ENCODE measurements at places on chromosomes 2 and 18.

GRCh38 chr2:19767899-19768298 lies 133.9 kb downstream of the TTC32 start:
- DNase-seq = no peak

GRCh38 chr2:124025171-124025580 lies at the start of gene CNTNAP5:
TSS of gene CNTNAP5 (plus strand) at chr2:124025287. CDS start at chr2:124025651, 364 bp downstream.
- peak; percentile 92 for DNase-seq

- peak; percentile 81 for DNase-seq
Observed at GRCh38 chr18:9971313-9971920, 57.6 kb downstream of the VAPA start.

- DNase-seq = no peak
Observed at GRCh38 chr2:13515254-13515653, 798.5 kb downstream of the TRIB2 start.

- no peak for DNase-seq
Observed at GRCh38 chr2:216052420-216052819, 29.2 kb downstream of the PECR start.

GRCh38 chr18:36558234-36558633 lies 260.7 kb downstream of the FHOD3 start:
- DNase-seq = no peak

GRCh38 chr2:24122366-24123194 lies 554 bp downstream of the PFN4 start:
- DNase-seq = no peak

DNA sequence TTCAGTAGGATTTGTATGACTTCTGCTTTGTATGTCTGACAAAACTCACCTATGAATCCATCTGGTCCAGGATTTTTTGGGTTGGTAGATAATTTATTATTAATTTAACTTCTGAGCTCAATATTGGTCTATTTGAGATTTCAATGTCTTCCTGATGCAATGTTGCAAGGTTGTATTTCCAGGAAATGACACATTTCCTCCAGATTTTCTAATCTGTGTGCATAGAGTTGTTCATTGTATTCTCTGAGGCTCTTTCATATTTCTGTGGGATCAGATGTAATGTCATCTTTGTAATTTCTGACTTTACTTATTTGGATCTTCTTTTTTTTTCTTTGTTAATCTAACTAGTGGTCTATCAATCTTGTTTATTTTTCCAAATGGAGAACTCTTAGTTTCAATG lies 584.7 kb upstream of the SETBP1 start:
- DNase-seq = no peak

DNA sequence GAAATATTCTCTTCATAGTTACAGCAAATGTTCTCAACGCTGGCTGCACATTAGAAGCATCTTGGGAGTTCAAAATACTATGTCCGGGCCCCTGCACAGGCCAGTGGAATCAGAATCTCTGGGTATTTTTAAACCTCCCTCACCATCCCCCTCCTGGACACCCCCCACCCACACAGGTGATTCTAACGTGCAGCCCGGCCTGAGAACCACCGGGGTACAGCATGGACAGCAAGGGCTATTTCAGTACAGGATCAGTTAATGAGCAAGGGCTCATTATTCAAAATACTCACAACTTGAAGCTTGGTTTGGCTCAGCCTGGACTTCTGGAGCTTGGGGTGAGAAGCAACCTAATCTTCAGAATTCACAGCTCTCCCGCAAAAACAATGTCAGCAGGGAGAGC lies 31.4 kb downstream of the INO80C start:
- DNase-seq = no peak

GRCh38 chr2:178528647-178529046 lies 48.4 kb downstream of the PLEKHA3 start:
- no peak for DNase-seq

DNA sequence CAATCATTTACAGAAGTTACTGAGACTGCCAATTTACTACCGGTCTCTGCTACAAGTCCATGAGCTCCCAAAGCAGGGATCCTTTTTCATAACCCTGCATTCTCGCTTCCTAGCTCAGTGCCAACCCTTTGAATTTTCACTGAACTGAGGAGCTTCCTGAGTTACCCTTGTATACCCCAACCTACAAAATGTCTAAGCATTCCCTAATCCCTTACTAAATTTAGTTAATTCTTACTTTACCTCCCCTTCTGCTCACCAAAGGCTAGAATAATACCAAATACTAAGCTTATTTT lies 9.6 kb downstream of the MAT2A start:
- DNase-seq = no peak

GRCh38 chr2:64847930-64848329 lies 141.3 kb upstream of the SLC1A4 start:
- DNase-seq = no peak

DNA sequence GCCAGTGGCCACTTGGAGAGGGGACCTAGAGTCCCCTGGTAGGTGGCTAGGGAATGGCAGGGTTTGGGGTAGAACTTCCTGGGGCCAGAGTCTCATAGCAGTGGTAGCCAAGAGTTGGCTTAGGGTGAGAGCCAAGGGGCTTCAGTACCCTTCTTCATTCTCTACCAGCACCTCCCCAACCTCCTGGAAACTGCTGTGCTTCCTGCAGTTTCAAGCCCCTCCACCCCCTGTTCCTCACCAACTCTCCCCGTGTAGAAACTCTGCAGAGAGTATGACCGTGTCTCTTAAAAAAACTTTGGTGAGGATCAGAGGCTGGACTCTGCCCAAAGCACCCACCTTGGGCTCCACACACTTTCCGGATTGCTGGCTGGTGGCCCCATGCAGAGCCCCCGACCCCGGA lies 159.6 kb downstream of the MSH2 start:
- no peak for DNase-seq

DNA sequence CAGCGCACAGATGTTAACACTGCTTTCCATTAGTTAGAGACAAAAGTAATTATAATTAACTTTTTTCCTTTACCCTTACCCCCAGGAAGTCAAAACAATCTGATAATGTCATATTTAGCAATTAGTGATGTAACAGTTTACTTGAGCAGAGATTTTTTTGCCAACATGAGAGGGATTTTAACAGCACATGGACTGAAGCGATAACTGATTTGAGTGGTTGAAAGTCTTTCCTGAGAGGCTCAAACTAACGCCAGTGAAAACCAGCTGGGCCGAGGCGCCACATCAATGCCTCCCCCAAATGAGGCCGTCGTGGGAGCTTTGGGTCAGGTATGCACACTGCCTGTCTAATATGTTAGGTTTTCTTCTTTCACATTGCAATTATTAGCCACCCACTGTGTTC lies 469.9 kb upstream of the SMIM21 start:
- no peak for DNase-seq

GRCh38 chr18:26357960-26358359 lies 131.7 kb downstream of the TAF4B start:
- DNase-seq = no peak

- DNase-seq = no peak
Observed at GRCh38 chr2:98158305-98158704, 71.3 kb downstream of the VWA3B start.

DNA sequence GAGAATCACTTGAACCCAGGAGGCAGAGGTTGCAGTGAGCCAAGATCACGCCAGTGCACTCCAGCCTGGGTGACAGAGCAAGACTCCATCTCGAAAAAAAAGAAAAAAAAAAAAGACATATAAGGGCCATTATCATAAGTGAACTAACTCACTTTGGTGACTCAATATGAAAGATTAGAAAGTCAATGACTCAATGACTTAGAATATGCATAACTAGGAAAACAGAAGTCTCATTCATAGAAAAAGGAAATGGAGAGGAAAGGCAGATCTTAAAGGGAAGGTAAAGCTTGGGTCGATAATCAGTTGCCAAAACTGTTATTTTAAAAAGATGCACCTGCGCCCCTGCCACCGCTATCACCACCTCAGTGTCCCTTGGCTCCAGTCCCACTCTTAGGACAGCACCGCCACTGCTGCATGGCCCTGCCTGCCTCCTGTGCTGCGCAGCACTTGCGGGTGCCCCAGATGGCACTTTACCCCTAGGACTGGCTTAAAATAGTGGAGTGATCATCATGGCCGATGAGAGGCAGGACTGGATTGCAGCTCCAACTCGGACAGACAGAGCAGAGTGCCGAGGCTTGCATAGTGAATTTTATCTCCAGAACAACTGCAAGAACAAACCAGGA lies 54.7 kb downstream of the INO80D start:
- no peak for DNase-seq

DNA sequence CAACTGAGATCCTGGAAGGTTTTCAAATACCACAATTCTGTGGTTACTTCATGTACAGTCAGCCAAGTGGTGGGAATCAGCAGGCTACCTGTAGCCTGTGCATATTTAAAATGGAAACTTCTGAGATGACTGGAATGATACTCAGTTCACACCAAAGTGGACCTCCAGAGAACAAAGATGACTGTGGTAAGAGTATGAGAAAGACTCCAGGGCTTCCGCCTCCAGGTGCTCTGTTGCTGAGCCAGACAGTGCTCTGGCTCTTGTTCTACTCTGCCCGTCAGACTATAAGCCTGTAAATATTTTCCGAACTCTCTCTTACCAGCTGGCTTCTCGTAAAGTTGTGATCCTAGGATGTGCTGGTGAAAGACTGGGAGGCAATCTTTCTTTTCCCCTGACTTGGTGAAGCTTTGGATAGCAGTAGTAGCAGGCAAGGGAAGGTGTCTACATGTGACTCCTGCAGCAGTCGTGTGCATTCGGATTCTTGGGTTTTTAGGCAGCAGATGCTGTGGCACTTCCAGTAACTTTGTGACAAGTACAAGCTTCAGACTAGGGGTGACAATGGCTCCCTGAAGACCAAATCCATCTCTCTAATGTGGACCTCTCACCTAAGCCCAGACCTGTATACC lies 23.1 kb downstream of the ST3GAL5 start:
- DNase-seq = no peak

- DNase-seq = no peak
Observed at GRCh38 chr18:32911660-32912284, 138.9 kb upstream of the KLHL14 start.

GRCh38 chr2:128786741-128787478 lies 468.2 kb upstream of the HS6ST1 start:
- peak; percentile 42 for DNase-seq

GRCh38 chr2:53740170-53740569 lies 27.4 kb upstream of the CHAC2 start:
- DNase-seq = no peak

DNA sequence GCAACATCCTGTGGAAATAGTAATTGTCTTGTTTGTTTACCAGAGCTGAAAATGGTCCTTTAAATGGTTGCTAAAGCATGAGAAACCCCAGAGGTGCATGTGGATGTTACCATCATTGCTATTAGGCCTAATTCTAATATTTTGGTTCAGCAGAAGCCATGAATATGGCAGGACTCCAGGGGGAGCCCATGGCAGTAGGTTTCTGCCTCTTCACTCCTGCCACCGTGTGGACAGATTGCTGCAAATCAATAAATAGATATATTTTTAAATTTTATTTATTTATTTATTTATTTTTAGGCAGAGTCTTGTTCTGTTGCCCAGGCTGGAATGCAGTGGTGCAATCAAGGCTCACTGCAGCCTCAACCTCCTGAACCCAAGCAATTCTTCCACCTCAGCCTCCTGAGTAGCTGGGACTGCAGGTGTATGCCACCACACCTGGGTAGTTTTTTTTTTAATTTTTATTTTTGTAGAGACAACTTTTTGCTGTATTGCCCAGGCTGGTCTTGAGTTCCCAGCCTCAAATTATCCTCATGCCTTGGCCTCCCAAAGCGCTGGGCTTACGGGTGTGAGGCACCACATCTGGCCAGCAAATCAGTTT lies 54.9 kb upstream of the CAPN13 start:
- DNase-seq = no peak

GRCh38 chr2:185644828-185645227 lies 93.8 kb upstream of the FSIP2 start:
- no peak for DNase-seq

DNA sequence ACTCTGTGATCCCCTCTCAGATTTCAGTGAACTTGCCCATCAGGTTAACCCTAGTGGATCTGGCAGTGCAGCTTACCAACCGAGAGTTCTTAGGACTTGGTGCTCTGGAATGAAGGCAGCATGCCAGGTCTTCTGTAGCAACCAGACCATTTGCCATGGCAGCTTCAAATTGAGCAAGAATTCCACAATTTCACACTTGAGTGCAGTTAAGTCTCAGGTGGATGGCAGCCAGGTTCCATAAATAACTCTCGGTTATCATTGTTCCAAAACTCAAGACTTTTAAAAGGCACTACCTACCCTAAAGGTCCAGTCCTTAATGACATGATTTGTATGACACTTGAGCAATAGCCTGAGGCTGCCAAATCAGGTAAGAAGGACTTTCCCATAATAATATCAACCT lies 48.1 kb downstream of the GALNT3 start:
- no peak for DNase-seq

DNA sequence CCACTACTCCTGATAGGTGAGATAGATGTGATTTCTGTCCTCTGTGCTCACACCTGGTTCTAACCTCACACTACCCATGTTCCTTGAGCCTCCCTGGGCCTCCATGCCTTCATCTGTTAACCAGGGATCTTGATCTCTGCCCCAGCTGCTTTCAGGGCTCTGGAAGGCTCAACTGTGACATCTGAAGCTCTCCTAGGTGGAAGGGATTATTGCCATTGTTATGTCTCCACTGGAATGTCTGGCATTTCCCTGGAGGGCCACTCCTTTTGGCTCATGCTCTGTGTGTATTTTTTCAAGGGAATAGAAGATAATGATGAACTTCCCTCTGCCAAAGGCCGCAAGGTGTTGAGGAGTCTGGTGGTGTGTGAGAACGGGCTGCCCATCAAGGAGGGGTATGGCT lies 41.2 kb downstream of the PCARE start:
- no peak for DNase-seq

DNA sequence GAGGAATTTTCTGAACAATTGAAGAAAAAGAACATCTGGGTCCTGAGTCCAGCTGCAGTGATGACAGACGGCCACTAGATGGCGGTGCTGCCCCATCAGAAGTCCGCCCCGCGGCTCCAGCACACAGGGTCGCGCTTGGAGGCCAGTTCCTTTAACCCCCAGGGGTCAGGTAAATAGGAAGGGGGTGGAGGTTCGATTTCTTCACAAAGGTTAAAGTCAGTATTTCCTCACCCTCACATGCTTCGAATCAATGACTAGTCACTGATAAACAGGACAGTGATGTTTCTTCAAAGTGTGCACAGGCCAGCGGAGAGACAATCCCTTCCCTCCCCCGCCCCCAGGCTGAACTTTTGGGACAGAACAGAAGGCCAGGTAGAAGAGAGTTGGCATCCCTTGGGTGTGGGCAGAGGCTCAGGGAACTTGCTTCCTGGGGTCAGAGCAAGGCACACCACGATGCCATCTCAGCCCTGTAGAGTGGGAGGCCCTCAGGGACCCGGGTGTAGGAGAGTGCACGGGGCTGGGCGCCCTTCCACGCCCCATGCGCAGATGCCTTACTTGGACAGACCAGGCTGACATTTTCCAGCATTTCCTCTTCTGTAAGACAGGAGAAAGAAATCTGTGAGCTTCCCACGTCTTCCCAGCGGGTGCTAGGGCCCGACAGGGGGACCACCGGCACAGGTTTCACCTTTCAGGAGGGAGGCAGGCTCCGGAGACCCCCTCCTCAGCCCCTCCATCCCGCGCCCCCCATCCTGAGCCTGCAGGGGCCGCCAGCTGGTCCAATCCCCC lies 722 bp downstream of the APOB start:
- peak; percentile 87 for DNase-seq
